ENCODE measurements at places on chromosomes 11 and 22. TPM values are rescaled to one million over a fixed set of nuclear protein-coding genes. Genes with fewer than 3 reads are reported as not detected.

Gene ABCC8
- 2.5 TPM for polyA plus RNA-seq

Gene KDM4D
- polyA plus RNA-seq: 1.6 TPM

Gene VPREB1
- polyA plus RNA-seq: 0.33 TPM

DNA sequence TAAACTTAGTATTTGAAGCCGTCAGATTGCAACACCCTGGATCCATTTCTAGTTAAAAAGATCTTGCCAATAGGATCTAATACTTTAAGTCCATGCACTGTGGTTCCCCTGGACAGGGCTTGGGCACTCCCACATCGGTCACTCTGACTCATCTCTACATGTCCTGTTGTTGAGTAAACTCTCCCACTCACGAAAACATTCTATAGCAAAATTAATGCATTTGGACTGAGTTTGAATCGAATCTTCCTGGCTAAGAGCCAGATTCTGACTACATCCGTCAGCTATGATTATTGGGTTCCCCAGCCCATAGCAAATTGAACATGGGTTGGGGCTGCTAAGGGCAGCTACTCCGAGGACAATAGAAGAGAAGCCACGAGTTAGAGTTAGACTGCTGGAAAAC lies 182.1 kb upstream of the SORL1-AS1 start:
- peak; percentile 54 for DNase-seq

- no peak for DNase-seq
Measured at GRCh38 chr22:24526191-24526590, 28.7 kb downstream of the GUCD1 start.

All from muscle of leg (tissue), 16 donors.